GM12865 (cell line): ENCODE measurements at places on chromosomes 7 and 10.
A peak's percentile ranks its signal among the peaks of the same experiment; 100 is the strongest.

DNA sequence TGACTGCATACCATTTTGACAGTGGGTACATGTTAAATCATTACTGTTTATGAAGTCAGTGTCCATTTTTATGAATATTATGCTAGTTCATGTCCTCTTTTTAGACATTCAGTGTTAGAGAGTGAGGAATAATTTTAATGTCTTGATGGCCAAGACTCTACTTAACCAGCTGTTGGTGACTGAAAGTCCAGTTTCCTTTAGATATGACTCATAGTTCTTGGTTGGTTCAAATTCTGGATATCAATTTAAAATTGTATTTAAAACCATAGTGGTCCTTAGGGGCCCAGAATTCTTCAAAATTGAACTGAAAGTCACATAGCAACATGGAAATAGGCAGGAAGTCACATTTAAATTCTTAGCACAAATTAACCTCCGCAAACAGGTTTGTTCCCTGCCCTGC lies 196.5 kb upstream of the PRPS1L1 start:
- DNase-seq, result no peak

DNA sequence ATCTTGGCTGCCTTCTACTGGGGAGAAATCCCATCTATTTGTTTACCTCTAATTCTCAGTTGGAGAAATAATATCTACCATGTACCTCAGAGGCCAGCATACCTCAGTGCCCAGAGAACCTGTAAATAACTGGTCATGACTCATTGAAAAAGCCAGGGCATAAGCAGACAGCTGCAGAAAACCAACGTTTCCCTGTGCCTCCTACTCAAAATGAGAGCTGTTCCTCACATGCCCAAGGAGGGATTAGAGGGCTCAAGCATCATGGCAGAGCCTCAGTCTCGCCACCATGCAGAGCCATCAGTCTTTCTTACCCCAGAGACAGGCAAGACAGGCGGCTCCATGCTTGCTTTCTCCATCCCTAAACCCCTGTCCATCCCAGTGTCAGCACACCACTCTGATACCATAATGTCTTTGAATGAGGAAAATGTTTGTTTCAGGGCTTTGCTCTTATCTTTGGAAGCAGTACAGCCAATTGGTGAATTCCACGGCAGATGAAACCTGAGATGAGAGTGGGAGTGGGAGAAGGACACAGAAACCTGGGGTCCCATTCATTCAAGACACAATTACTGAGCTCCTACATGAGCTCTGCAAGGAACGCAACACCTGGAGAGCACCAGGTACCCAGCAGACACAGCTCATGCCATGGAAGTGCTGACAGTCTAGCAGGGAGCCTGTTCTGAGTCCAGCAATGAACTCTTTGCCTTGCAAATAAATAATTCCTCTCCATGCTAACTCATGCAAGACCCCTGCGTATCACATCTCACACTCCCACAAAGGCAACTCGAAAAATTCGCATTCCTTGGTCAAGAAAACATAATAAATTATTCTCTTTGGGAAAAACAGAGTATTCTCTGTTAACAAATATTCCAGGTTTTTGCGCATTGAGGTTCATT lies 21.1 kb downstream of the PON1 start:
- no peak for DNase-seq

DNA sequence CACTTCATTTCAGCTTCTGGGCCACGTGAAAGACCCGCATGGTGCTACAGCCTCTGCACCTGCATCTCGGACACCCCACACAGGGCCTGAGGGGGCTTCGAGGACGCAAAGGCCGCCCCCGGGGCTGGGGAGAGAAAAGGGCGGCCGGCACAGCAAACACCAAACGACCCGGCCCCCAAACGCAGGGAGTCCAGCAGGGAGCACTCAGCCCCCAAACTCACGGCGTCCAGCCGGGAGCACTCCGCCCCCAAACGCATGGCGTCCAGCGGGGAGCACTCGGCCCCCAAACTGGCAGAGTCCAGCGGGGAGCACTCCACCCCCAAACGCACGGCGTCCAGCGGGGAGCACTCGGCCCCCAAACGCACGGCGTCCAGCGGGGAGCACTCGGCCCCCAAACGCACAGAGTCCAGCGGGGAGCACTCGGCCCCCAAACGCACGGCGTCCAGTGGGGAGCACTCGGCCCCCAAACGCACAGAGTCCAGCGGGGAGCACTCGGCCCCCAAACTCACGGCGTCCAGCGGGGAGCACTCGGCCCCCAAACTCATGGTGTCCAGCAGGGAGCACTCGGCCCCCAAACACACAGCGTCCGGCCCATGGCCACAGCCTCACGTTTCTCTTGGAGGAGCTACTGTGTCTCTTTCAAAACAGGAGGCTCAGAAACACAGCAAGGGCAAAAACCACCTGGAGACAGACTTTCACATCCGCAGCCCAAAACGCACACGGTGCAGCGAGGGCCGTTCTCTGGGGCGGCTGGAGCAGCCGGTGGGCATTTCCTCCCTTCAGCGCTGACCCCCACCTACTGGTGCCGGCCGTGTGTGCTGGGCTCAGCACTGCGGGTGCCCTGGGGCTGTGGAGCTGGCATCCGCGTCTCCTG lies 27.0 kb upstream of the UTF1 start:
- no peak for DNase-seq

DNA sequence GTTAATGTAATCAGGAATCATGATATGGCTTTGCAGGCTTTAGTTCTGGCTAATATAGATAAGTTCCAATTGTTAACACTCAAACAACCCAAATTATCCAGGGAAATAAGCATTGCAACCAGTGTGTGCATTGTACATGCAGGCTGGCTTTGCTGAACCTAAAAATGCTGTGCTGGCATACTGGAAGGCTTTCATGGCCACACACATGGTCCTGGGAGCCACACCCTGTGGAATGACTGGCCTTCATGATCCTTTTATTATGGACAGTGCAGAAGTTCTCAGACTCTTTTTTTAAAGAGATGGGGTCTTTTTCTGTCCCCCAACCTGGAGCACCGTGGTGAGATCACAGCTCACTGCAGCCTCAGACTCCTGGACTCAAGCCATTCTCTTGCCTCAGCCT lies 5.0 kb downstream of the ELMO1 start:
- DNase-seq, result no peak

DNA sequence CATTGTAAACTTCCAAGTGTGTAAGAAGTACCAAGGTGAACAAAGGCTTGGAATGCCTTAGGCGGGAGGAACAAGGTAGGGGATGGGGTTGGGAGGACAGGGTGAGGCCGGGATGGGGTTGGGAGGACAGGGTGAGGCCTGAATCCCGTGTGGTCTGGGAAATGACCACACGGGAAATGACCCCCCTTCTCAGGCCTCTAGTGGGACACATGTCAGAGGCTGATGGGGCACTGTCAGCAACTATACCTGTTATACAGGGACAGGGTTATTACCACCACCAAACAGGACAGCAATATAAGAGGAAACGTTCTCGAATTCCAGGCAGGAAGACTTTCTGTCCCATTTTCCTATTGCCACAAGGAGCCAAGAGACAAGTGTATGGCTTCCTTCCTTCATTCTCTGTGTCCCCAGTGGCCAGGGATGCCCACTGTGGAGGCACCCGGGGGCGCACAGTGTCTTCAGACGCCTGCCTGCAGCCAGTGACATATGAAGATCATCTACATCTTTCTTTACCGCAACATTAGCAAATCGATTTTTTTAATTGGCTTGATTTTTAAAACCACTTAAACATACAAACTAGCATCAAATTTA lies 1.3 kb downstream of the MKI67 start:
- peak; percentile 14 for DNase-seq

DNA sequence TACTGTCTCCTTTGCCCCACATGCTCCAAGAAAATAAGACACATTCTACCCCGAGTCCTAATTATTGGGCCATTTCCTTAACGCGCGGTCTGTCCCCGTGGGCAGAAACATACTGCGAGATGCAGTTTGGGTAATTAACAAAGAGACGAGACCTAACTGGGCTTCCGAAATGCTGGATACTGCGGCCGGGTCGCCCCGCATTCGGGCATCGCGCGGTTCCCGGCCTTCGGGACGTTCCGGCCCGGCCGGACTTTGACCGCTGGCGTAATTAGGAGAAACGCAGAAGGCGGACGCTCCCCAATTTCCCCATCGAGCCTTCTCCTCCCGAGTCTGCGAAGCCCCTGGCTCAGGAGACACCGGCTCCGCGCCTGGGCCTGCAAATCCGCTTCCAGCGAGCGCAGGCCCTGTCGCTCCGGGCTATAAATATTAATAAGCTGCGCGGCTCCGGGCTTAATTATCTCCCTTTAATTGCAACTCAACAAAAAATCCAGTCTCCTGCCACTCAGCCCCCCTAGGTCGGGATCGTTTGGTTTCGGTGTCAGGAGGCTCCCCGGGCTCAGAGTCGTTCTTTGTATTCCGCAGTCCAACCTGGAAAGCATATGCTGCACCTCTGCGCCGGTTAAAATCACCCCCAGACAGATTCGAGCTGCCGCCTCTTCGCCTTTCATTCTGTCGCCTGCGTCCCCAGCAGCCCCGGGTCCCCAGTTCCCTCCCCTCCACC lies 131.5 kb downstream of the SPAG6 start:
- no peak for DNase-seq

DNA sequence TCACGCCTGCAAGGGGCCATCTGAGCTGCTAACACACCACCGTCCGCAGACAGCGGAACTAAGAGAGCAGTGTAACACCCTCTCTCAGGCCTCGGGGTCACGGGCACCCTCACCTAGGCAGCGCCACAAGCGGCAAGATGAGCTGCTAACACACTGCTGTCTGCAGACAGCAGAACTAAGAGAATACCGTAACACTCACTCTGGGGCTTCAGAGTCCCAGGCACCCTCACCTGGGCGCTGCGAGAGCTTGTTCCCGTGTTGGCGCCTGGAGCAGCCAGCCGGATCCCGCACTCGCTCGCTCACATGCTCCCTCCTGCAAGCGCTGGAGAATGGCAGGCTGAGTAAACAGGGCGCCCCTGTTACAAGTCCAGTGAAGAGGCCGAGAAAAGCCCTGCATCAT lies 160.2 kb downstream of the SRPK2 start:
- no peak for DNase-seq

DNA sequence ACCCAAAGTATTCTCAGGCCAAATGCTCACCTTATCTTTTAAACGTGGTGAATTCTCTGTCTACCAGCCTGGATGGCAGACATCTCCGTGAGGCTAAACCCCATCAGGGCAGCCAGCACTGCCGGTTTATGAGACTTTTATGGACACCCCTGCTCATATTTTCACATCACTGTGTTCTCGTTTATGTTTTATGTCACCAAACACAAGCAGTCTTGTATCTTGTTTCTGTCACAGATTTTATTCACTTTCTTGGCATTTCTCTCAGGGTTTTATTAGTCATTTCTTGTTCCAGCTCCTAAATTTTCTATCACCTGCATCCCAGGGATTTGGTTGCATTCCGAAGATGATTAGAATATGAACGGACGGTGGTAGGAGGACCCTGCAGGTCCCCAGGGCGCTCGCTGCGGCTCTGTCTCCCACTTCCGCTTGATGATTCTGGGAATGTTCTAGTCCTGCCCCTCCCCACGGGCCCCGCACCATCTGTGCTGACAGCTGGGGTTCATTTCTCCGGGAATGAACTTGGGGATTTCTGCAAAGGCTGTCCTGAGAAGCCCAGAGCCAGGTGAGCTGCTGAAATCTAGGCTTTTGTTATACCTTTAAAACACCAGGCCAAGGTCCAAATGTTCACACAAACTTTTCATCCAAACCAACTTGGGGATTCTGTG lies 217.6 kb downstream of the GFRA1 start:
- DNase-seq, result no peak

DNA sequence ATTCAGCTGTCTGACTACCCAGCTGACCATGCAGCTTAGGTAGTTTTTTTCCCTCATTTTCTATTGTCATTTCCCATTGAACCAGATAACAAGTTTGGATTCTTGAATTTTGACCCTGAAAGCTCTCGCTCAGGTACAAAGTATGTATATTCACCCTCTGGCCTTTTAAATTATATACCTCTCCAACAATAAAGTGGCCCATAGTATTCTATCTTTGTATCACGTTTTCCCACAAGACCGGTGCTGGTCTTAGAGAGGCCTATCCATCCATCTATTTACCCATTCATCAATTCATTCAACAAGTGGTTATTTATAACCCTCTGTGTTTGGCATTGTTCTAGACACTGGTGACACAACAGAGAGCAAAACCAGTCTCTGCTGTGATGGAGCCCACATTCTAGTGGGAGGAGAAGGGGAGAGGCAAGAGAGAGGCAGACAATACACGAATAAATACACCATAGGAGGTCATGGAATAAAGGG lies 35.2 kb upstream of the NPSR1 start:
- no peak for DNase-seq

GRCh38 chr10:78437998-78438906 lies 404.6 kb downstream of the RPS24 start:
- DNase-seq, result peak; percentile 27

- no peak for DNase-seq
Observed at GRCh38 chr7:5310822-5311405, 28.2 kb downstream of the SLC29A4 start.

- no peak for DNase-seq
Observed at GRCh38 chr10:61271127-61271780, 181.9 kb downstream of the TMEM26 start.

- DNase-seq, result no peak
Observed at GRCh38 chr10:66888237-66888636, 37.6 kb upstream of the LRRTM3 start.

- no peak for DNase-seq
Observed at GRCh38 chr7:156772725-156773124, 120.3 kb downstream of the LMBR1 start.

- peak; percentile 32 for DNase-seq
Observed at GRCh38 chr10:104406715-104407650, 53.4 kb downstream of the CFAP58 start.

GRCh38 chr7:82105463-82105862 lies 335.6 kb upstream of the HGF start:
- no peak for DNase-seq

DNA sequence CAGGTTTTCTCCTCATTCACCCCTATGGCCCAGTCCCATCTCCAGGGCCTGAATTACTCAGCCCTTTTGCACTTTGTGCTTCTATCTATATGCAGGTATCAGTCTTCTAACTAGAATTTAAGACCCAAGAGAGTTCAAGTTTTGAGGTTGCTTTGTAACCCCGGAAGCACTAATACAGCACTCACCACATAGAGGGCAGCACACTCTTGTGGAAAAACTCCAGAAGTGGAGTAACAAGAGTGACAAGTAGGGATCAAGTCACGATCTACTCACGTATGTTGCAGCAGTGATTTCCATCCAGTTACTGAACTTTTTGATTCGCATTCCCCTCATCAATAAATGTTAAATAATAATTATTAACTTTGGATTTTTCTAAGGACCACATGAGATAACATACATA lies 151.0 kb downstream of the CHCHD3 start:
- peak; percentile 20 for DNase-seq
